ENCODE measurements at places on chromosomes 2 and 18. TPM values are rescaled to one million over a fixed set of nuclear protein-coding genes. Genes with fewer than 3 reads are reported as not detected.
A peak's percentile ranks its signal among the peaks of the same experiment; 100 is the strongest.

DNA sequence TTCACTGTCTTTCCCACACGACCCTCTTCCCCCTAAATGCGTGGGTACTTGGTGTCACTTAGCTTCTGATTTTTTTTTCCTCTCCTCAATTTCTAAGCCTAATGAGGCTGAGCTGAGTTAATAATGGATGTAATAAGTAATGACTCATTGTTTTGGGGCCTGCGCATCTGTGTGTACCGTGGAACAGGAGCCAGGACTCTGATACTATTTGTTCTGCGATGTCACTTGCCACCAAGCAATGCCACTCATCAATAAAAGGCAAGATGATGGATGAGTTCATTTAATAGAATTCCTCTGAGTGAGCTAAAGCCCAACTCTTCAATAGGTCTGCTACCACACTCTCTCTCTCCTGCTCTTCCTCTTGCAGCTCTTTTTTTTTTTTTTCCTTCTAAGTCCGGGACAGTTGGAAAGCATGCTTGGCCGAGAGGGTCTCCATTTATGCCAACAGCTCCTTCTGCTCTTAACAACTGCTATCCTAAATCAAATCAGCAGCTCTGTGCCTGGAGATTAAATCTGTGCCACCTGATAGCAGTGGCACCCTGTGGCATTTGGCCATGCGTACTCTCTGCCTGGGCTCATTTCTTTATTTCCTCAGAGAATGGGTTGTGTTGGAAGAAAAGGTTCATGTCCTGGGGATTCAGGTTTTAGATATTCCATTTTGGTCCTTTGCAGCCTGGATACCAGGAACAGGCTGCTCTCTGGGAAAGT, 1284.2 kb upstream of the PIK3C3 start:
- no peaks in the 10 kb centered on the region for H3K4me1 ChIP-seq
- no peak for DNase-seq
- H3K36me3 ChIP-seq = no peaks in the 10 kb centered on the region
- no peak overlapping the region for H3K27ac ChIP-seq
- H3K27me3 ChIP-seq = no peaks in the 10 kb centered on the region

The CTIF gene
- 105 TPM for total RNA-seq

DNA sequence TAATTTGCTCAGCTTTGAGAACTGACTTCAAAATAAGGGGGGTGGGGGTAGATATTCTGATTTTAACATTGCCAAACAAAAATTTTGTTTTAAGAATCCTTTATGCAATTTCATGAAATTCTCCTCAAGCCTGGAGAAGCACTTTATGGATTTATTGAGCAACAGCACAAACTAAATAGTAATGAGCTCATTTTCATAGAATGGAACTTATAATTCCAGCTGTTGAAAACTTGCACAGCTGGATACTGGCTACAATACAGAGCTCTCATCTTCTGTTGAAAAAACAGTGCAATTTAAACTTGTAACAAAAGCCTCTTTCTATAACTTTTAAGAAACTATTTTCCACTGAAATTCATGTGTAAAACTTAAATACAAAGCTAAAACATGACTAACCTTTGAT, 137.6 kb upstream of the FN1 start:
- H3K36me3 ChIP-seq = no peaks in the 10 kb centered on the region
- no peaks in the 10 kb centered on the region for H3K4me1 ChIP-seq
- H3K4me3 ChIP-seq = no peak overlapping the region
- DNase-seq = no peak
- no peaks in the 10 kb centered on the region for H3K27me3 ChIP-seq

The MAP3K19 gene
- total RNA-seq = not detected

DNA sequence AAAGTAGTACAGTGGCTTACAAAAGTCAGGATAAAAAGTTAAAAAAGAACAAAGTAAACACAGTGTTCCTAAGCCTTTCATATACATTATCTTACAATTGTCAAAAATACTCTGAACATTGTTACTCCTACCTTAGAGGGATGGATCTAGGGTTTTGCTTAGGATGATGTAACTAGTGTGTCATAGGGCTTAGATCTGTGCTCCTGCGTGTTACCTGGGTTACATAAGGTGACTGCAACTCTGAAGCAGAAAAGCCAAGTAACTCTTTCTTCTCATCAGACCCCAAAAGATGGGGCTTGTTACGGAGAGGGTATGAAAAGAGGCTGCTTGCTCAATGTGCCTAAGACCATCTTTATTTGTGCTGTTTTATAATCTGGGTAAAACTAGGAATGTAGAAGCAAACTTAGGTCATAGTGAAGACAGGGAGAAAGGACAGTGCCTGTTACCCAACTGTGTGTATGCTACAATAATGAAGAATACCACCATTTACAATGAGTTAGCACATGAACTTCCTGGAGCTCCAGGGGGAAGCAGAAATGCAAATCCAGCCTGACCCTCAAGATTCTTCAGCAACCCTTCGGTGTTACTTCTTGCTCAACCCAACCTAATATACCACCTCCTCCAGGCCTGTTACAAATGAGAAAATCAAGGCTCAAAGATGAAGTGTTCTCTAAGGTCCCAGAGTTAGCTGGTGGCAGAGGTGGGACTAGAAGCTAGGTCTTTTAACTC, 42.0 kb upstream of the STK17B start:
- no peaks in the 10 kb centered on the region for H3K27me3 ChIP-seq
- H3K4me3 ChIP-seq = no peak overlapping the region
- DNase-seq = no peak
- H3K27ac ChIP-seq = no peak overlapping the region
- no peaks in the 10 kb centered on the region for H3K36me3 ChIP-seq

- H3K27me3 ChIP-seq = no peaks in the 10 kb centered on the region
- H3K36me3 ChIP-seq = no peaks in the 10 kb centered on the region
- H3K4me1 ChIP-seq = peaks cover 5% of the 10 kb centered on the region
- DNase-seq = peak; percentile 75
- H3K4me3 ChIP-seq = peak overlapping the region; percentile 3
Observed at GRCh38 chr2:172927641-172928357, 147.8 kb upstream of the MAP3K20 start.

DNA sequence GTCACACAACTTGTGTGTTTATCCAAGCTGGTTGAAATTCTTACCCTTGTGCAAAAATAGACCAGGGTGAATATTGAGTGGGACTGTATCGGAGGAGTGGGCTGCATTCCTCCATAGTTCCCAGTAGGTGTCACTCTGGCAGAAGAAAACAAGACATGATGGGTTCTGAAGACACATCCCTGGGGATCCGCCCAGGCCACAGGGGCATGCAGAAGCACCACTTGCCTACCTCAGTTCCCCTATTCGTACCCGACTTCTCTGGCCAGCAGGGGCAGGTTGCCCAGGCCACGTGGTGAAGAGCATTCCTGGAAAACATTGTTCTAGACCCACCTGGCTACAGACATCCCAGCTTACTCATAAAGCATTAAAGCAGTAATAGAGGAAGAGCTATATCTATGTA, 168.2 kb downstream of the FAM210A start:
- no peak overlapping the region for H3K27ac ChIP-seq
- H3K27me3 ChIP-seq = no peaks in the 10 kb centered on the region
- H3K4me1 ChIP-seq = no peaks in the 10 kb centered on the region
- no peak overlapping the region for H3K4me3 ChIP-seq
- peak; percentile 63 for DNase-seq
- no peaks in the 10 kb centered on the region for H3K36me3 ChIP-seq

The HAT1 gene
- total RNA-seq = 10.7 TPM

DNA sequence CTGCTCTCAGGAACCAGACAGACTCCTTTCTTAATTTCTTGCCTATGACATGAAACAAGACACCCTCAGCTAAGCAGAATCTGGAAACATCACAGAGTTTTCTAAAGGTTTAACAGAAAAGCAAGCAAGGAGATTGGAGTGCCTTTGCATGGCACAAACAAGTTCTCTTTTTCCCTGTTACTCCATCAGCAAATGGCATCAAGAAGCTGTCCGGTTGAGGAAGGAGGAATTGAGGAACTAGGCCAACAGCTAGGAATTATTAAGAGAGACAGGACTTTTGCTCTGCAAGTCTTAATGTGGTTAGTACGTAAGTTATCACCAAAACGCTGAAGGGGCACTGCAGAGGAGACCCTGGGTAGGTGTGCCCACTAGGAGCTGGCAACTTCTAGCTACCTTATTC, 53.2 kb downstream of the NEB start:
- no peak overlapping the region for H3K4me3 ChIP-seq
- no peaks in the 10 kb centered on the region for H3K36me3 ChIP-seq
- H3K4me1 ChIP-seq = no peaks in the 10 kb centered on the region
- no peaks in the 10 kb centered on the region for H3K27me3 ChIP-seq

- DNase-seq = no peak
- no peaks in the 10 kb centered on the region for H3K27me3 ChIP-seq
- no peaks in the 10 kb centered on the region for H3K36me3 ChIP-seq
- no peak overlapping the region for H3K4me3 ChIP-seq
Observed at GRCh38 chr18:48897531-48897930, 53.2 kb downstream of the SMAD7 start.

GRCh38 chr2:104599787-104600510, 254.0 kb upstream of the POU3F3 start:
- no peaks in the 10 kb centered on the region for H3K4me1 ChIP-seq
- no peak overlapping the region for H3K27ac ChIP-seq
- H3K36me3 ChIP-seq = no peaks in the 10 kb centered on the region
- H3K27me3 ChIP-seq = no peaks in the 10 kb centered on the region
- H3K4me3 ChIP-seq = no peak overlapping the region

DNA sequence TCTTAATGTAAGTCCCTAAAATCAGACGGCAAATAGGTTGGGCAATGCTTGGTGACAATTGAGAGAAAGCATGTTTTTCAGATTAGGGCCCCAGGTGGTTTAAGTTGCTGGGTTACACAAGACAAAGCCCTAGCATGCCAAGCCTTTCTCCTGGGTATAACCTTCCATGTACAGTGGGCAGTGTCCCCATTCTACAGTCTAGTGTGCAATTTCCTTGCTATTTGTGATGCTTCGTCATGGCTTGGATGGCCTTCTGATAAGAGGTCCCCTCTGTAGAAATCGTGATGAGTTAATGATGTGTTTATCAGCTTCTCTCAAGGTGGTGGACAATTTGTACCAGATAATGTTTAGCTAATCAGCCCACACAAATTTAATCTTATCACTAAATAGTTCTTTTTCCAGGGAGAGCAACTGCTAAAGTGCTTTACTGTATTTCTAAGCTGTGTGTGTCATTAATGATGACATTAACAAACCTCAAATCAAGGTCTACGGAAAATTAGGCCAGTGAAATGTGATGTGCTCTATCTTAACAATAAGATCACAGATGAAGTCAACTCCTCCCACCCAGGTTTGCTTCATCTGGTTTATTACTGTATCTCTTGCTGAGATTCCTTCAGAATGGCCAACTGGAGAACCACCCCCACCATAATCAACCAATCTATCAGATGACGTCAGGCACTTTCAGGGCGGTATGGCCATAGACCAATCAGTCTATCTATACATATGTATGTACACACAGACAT, 61.7 kb downstream of the PLB1 start:
- H3K27me3 ChIP-seq = no peaks in the 10 kb centered on the region
- no peak overlapping the region for H3K27ac ChIP-seq
- no peaks in the 10 kb centered on the region for H3K36me3 ChIP-seq
- no peaks in the 10 kb centered on the region for H3K4me1 ChIP-seq

DNA sequence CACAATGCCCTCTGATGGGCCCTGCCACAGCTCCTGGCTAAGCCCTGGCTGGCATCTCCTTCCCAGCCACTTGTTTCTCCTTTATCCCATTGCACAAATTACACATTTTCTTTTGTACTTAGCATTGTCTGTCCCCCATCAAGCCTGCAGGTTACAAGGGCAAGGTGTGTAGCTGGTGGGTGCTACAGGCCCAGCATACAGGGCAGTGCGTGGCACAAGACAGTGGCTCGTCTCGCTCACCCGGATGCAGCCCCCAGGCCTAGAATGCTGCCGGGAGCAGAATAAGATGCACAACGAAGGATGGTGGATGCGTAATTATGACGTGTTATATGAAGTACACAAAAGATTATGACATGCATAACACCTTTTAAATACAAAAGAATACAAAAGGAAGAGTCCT, 87.6 kb downstream of the EIPR1 start:
- H3K4me3 ChIP-seq = no peak overlapping the region
- H3K36me3 ChIP-seq = no peaks in the 10 kb centered on the region
- no peaks in the 10 kb centered on the region for H3K4me1 ChIP-seq
- DNase-seq = peak; percentile 10
- no peak overlapping the region for H3K27ac ChIP-seq

GRCh38 chr2:23814963-23815362, 112.0 kb downstream of the ATAD2B start:
- no peaks in the 10 kb centered on the region for H3K4me1 ChIP-seq
- no peak for DNase-seq
- no peak overlapping the region for H3K27ac ChIP-seq
- H3K36me3 ChIP-seq = no peaks in the 10 kb centered on the region
